ENCODE measurements at places on chromosomes 3 and 15.

- no peak for DNase-seq
Observed at GRCh38 chr3:148971401-148972163, 19.8 kb upstream of the GYG1 start.

GRCh38 chr3:119937229-119937628 lies 155.3 kb downstream of the NR1I2 start:
- no peak for DNase-seq

DNA sequence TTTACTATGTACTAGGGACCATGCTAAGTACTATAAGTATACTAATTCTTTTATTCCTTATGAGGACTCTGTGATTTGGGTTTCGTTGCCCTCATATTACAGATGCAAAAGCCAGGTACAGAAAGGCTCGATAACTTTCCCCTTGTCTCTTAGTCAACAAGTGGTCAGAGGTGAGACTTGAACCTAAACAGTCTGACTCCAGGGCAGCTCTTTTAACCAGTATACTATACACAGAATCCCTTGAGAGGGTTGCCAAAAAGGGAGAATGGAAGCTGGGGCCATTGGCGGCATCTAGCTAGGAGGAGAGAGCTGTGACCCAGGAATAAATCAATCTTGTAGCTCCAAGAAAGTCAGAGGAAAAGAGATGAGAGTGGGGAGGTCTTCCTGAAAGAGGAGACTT lies 92.4 kb downstream of the TOP2B start:
- no peak for DNase-seq

- no peak for DNase-seq
Observed at GRCh38 chr3:196115678-196116083, 33.8 kb upstream of the TFRC start.

DNA sequence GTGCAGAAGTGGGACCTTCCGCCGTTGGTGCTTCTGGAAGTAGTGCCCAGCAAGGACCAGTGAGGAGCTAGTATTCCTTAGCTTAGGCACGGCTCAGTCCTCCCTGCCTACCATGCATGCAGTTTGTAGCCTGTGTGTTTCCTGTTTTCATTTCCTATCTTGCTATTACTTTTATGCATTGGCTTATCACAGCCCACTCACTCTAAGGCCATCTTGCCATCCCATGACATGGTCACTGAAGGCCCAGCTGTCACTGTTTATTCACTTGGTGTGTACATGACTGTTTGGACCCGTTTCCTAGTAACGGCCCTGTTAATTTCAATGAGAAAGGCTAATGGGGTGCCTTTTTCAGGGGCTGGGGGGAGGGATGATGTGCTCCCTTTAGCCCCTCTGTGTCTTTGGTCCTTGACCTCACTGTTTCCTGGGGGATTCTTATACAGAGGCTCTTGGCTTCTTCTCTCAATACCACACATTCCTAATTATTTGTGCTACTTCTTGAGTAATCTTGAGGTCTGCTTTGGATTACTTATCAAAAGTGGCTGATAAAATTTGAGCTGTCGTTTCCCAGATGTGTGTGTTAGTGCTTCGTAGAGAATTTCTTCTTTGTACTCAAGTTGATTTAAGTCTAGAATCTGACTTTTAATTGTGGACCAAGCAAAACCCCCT lies 24.5 kb upstream of the TRAK1 start:
- DNase-seq, result no peak

- no peak for DNase-seq
Observed at GRCh38 chr15:73978896-73979295, 13.2 kb downstream of the STOML1 start.

- DNase-seq, result no peak
Observed at GRCh38 chr15:35209838-35210237, 124.7 kb upstream of the NANOGP8 start.

- DNase-seq, result no peak
Observed at GRCh38 chr15:96320703-96321638, 9.5 kb upstream of the NR2F2 start.

DNA sequence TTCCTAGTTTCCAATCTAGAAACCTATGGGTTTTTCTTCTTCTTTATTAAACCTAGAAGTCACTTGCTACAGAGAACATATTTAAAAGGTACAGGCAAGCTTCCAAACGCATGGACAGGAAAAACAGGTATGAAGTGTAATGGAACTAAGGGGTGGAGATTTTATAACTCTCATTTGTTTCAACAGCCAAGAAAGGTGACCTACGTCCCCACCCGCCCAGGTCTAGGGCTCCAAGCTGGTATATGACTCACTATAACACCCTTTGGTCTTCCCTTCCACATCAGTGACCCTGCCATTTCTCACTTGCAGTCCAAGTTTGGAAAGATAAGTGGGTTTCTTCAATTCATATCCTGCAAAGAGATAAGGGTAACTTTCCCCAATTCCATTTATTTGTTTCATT lies 6.0 kb upstream of the LIPH start:
- DNase-seq, result no peak

DNA sequence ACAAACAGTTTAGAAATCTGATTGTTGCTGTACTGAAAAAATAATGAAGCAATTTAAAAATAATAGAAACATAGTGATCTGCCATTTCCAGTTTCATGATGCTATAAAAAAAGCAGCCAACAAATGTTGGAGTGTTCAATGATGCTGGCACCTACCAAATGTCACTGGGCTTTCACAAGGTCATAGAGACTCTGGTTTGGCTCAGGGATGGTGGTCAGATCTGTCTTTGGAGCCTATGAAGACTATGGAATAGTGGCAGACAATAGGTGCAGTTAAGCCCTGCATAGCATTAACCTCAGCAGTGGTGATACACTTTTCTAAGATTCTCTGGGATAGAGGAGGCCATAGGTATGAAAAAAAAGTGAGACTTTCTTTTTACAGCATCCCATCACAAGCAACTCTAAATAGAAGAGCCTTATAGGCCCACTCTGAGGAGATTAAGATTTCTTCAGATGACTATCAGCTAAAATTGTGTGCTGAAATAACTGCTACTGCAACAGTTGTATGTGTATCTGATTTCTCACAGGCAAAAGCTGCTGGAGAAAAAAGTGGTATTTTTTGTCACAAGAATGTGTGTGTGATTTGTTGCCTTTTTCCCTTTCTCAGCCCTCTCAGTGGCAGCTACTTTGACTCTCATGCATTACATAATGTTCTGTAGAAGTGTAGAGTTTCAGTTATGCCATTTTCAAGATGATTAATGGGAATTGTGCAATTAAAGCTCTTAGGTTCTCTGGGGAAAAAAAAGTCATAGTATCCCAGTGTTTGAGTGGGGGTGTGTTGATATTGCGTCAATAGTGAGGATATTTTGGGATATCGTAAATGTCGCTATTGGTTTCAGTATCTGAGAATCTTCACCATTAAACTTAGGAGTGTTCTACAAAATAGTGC lies 137.4 kb downstream of the MBNL1 start:
- DNase-seq, result no peak

DNA sequence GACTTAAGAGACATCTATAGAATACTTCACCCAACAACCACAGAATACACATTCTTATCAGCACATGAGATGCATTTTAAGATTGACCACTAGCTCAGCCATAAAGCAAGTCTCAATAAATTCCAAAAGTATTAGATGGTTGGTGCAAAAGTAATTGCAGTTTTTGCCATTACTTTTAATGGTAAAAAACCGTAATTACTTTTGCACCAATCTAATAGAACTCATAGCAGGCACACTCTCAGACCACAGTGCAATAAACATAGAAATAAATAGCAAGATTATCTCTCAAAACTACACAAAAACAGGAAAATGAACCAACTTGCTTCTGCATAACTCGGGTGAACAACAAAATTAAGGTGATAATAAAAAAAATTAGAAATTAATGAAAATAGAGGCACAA lies 33.7 kb upstream of the PPM1L start:
- DNase-seq, result no peak

DNA sequence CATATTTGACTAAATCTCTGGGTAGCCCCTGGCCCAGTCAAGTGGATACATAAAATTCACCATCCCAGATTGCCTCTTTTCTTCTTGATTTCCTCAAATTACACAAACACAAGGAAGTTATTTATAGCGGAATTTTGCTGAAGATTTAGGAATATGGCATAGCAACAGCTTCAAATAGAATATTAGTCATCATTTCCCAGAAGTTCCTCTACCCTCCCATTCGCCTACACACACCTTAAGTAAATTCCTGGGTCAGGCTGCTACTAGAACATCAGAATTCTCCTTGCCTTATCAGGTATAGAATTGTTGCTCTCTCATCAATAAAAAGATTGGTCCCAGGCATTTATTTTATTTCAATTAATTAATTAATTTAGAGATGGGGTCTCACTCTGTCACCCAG lies 31.6 kb downstream of the MESD start:
- no peak for DNase-seq

- no peak for DNase-seq
Observed at GRCh38 chr3:42014458-42014920, 52.6 kb upstream of the ULK4 start.

DNA sequence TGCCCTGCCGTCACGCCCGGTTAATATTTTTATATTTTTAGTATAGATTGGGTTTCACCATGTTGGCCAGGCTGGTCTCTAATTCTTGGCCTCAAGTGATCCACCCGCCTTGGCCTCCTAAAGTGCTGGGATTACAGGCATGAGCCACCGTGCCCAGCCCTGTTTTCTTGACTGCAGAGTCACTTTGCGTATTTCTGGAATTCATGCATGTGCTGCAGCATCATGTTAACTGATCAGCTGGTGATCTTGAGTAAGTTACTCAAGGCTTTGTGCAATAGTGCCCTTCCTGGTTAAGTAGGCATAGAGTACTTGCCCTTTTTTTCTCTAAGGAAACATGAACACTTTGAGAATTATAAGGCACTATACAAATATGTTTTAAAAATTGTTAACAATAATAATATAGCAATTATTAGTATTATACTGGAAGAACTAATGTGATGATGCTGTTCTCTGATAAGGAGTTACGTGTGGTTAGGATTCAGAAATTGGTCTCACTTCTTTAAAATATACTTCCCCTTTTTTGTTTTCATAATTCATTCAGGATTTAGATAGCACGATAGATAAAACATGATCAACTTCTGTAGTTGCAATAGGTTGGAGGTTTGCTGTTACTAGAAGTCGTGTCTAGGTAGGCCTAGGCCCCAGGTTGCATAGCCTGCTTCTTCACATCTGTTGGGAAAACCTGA lies 33.6 kb downstream of the GPR171 start:
- DNase-seq, result no peak

DNA sequence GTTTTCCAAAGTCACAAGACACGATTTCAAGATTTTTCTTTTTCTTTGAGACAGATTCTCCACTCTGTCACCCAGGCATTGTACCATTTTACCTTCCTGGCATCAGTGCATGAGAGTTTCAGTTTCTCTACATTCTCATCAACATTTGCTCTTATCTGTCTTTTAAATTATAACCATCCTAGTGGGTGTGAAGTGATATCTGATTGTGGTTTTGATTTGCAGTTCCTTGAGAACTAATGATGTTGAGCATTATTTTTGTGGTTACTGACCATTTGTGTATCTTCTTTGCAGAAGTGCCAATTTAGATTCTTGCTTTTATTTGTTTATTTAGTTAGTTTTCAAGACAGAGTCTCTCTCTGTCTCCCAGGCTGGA lies 41.2 kb downstream of the ADIPOQ start:
- no peak for DNase-seq

DNA sequence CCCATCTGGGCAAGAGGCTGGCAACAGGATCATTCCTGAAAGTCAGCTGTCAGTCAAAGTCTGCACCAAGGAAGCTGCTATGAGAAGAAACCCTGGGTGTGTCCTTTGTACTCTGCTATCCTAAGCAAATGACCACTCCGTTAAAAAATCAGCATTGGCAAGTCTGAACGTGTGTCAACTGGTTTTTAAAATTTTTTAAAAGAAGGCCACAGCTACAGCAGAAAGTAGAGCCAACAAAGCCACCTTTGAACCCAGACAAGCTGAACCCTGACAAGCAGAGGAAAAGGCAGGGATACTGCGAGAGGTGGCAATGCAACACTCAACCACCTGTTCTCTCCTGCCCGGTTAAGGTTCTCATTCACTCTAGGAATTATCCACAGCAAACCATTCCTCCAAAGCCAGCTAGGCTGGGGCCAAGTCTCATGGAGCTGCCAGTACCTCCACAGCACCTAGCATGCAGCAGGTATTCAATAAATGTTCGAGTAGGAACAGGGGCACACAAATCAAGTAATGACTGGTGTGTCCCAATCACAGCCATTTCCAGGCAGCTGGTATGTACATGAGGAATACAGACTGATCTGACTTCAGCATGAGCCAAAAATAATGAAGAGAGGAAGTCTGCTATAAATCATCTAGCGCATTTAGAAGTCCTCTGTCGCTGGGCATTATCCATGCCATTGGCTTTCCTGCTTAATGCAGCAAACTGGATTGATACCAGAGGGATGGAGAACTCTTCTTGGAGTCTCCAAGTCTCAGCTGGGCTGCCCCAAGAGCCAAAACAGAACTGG lies 76.0 kb downstream of the ADCY5 start:
- DNase-seq, result no peak

DNA sequence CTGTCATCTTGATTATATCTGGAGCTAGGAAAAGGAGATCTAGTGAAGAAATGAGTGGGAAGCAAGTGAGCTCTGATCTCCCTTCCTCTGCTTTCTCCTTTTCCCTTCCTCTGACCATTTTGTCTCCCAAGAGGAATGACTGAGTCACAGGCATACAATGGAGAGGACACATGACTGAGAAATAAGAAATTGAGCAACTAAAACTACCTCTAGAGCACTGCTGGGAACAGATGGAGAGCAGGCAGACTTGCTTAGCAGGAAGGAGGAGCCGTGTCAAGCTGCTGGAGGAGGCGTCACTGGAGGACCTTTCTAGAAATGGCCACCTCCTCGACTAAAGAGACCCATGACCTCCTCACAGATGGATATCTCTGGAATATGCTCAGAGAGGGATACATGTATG lies 66.9 kb upstream of the MYO5C start:
- DNase-seq, result no peak

DNA sequence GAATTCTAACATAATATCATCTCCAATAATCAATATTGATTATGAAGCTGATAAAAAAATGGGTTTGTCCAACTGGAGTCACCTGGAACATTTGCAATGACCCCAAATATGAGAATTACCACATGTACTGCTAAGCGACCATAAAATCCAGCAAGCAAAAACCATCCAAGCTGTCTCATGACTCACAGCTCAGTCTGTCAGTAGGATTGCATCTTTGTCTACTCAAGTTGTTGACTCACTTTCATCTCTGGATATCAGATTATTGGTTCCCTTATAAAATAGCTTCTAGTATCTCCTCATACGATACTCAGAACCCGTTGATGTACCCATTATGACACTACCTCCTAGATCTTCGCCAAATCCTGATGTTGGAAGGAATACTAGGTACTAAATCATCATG lies 209.8 kb upstream of the ATP11B start:
- no peak for DNase-seq

- no peak for DNase-seq
Observed at GRCh38 chr15:69999392-70000085, 98.2 kb downstream of the TLE3 start.

DNA sequence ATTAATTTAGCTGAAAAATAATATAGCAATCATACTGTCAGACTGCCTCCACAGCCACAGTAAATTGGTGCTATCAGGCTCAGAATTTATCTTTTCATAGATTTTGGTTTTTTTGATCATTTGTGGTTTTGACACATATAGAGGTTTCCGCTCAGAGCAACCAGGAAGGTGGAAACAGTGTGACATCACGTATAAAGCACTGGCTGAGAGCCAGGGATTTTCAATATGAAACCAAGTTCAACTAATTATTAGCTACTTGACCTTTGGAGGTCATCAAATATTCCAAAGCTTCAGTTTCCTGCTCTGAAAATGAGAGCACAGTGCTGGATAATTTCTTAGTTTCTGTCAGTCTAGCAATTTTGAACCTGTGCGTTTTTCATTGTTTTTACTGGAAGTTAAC lies 433.8 kb upstream of the SUCLG2 start:
- no peak for DNase-seq
